ENCODE measurements at places on chromosomes 1 and 21.

GRCh38 chr1:233367057-233367803 lies 39.7 kb downstream of the MAP3K21 start:
- DNase-seq = no peak

DNA sequence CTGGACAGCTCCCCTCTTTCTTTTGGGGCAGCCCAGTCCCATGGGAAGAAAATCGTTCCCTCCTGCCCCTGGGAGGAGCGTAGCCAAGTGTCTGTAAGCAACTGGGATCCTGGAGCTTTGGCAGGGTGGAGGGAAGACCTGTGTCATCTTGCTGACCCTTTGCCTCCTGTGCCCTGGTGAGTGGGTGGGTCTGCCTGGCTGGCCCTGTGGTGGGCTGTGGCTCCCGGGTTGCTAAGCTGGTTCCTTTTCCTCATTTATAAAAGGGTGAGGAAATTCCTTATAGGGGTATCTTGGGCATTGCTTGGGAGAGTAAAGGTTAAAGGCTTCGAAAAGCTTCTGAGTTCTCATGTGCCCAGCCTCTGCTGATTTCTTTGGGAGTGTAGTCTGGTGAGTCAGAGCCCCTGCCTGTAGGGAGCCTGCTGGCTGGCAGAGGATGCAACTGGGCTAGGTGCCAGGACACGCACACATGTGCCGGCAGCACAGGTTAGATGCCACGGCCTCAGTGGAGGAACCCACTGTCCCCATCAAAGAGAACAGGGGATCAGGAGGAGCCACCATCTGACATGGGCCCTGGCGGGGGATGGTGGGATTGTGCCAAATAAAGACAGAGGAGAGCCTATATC lies 85.2 kb downstream of the ARHGEF10L start:
- no peak for DNase-seq

GRCh38 chr1:228998179-228998578 lies 262.9 kb downstream of the RHOU start:
- no peak for DNase-seq

GRCh38 chr1:41230656-41231055 lies 11.4 kb downstream of the SCMH1 start:
- no peak for DNase-seq

- DNase-seq = no peak
Measured at GRCh38 chr1:229478852-229479251, 29.3 kb downstream of the NUP133 start.
